GF-D8 (cell line): ENCODE measurements at places on chromosomes 5 and 9.

DNA sequence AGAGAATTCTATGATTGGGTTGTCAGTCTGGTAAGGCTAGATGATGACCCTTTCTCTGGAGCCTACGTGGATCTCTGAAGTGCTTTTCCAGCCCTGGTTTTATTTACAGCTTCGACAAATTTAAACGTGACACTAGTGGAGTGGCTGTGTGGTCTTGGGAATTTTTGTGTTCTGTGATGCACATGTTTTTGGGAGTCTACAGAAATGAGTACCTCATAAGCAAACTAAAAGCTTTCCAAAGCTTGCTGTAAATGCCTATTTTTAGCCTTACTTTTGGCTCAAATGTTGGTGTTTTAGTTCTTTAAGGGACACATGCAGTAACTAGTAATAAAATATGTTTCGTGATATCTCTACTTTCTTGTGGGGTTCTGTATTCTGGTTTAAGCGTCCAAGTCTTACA, 3.3 kb downstream of the LARP1 start:
- no peak for DNase-seq

- no peak for DNase-seq
Observed at GRCh38 chr5:154966081-154966841, 25.4 kb downstream of the MRPL22 start.

- DNase-seq = no peak
Observed at GRCh38 chr5:180522330-180522729, 28.2 kb downstream of the CNOT6 start.

DNA sequence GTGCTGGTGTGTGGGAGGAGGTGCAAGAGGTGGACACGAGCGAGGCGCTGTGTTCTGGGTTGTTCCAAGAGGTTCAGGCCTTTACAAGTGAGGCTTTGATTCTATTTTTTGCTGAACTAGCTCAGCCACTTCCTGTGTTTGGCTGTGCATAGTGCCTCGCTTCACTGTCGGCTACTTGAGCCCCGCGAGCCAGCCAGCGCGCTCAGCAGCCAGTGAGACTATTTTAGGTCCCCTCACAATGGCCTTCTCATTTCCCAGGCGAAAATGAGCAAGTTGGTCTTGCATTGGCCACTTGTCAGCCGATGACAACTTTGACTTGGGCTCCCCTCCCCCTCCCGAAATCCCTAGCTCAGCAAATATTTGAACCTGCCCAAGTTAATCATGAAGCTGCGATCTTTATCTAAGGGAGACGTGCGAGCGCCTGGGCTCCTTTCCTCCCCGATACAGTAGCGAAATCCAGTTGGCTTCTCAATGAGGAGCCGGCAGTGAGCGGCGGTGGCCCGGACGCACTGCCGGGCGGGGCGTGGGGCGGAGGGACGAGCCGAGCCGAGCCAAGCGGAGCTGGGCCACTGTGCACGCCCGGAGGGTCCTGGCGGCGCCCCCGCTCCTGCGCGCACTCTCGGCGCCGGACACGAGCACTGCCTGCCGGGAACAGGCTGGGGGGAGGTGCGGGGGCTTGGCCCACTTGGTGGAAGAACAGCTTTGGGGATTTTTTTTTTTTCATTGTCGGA, 72.6 kb downstream of the PIK3R1 start:
- no peak for DNase-seq

DNA sequence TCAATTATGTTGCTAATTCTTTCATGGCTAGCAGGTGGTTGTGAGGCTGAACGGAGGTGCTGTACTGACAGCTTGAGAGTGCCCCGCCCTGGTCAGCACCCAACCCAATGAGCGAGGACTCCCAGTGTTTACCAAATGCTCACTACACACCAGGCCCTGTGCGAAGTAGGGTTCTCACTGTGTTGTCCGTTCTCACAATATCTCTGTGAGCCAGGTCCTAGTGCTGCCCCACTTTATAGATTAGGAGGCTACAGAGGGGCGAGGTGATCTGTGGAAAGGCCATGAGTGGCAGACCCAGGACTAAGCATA, 28.2 kb downstream of the COL15A1 start:
- no peak for DNase-seq

DNA sequence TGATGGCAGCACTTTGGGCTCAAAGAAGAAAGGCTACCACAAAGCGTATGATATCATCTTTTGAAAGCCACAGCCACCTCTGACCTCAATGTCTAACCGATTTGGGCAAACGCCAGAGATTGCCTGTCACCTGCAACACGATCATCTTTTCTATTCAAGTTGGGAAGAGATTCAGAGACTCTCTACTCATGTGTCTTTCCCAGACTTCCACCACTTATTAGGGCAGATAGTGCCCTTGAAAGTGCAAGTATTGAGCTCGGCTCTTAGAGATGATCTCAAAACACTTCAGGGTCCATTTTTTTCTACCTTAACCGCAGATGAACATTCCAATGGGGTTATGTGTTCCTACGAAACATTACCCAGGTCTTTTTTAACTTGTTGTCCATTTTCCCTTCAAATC, 213.7 kb downstream of the DRD1 start:
- no peak for DNase-seq

GRCh38 chr5:126865299-126865698, 88.4 kb downstream of the LMNB1 start:
- no peak for DNase-seq

DNA sequence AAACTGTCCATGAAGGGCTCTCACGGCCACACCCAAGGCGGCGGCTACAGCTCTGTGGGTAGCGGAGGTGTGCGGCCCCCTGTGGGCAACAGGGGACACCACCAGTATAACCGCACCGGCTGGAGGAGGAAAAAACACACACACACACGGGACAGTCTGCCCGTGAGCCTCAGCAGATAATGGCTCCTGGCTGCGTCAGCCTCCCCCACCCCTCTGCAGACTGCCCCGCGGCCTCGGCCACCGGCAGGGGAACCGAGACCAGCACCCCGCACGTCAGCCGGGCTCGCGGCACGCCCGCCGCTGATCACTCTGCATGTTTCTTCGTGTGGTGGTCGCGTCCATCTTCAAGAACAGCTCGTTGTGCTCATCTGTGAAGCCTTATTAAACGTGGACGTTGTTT, 41.5 kb downstream of the TENT4A start:
- no peak for DNase-seq

DNA sequence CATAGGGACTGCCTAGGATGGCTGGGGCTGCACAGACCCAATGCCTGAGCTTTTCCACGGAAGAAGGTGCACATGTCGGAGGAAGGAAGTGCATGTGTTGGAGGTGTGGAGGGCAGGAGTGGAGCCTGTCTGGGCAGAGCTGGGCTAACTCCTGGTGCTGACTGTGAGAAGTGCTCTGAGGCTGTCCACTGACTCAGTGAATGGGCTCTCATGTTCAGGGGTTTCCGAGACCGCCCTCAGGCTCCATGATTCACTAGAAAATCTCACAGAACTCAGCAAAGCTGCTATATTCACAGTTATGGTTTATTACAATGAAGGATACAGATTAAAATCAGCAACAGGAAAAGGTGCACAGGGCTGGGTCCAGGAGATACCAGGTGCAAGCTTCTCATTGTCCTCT, 37.2 kb downstream of the NTNG2 start:
- DNase-seq = no peak

DNA sequence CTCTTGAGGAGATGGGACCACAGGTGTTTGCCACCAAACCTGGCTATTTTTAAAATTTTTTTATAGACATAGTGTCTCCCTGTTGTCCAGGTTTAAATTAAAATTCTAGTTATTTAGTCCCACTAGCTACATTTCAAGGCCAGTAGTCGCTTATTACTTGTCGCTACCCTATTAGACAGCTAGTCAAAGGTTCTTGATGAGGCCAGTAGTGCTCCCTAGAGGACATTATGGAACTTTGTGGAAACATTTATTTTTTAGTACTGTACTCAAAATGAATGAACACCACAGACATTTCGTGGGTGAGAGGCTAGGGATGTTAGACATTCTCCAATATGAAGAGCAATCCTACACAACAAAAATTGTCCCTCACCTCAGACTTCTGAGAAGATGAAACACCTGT, 14.4 kb upstream of the GRXCR2 start:
- DNase-seq = no peak

DNA sequence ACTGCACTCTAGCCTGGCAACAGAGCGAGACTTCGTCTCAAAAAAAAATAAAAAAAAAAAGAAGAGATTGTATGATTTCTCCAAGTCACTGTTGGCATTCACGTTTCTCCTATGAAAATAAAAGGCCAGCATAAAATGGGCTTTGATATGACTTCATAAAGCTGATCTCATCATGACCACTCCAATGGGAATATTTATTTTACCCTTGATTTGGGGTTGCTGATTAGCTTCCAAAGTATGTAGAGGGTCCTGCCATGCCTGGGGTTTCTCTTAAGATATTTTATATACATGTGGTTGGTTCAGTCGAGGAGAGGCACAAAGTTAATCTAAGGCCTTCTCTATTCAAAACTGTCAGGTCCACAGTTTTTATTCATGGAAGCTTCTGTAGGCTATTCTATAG, 247.0 kb upstream of the TNC start:
- DNase-seq = no peak

GRCh38 chr5:114332493-114332892, 29.4 kb upstream of the KCNN2 start:
- no peak for DNase-seq

DNA sequence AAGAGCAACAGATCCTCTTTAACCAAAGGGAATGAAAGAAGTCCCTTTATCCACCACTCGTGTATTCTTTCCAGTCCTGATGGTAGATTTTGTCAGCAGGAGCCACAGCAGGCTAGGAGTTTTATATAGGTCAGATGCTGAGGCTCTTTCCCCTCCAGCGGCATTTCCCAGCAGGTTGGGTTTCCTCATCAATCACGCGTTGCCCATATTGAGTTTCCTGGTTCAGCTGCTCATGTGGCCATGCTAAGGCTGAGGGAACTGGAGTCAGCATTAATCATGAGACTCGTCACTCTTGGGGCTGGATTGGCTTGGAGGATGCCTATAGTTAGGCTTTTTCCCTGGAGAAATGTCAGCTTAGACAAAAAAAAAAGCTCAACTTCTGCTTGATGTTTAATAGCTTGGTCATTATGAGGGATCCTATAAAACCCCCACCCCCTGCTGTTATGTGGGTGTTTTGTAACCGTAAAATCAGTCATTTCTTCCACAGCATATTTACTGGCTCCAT, 193.4 kb upstream of the GAS1 start:
- DNase-seq = no peak

DNA sequence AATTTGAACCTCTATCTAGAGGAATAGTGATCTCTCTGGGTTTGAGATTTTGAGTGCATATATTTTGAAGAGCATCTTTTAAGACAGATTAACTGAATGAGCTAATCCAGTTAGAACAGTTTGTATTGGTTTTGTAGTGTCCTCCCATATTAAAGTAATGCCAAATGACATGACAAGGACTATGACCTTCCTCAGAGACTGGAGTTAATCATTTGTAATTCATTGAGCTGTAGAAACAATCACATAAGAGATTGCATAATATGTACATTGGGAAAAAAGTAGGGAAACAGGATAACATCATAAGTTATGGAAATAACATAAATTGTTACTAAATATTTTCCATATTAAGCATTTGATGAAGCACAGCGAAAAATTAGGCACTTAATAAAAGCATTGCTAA, 45.8 kb upstream of the PRDM9 start:
- DNase-seq = no peak

GRCh38 chr5:73338256-73339050, 110.1 kb downstream of the FOXD1 start:
- no peak for DNase-seq

- no peak for DNase-seq
Observed at GRCh38 chr9:96818533-96818932, 35.8 kb downstream of the ZNF782 start.

- DNase-seq = no peak
Observed at GRCh38 chr9:134472256-134472655, 146.0 kb downstream of the RXRA start.

DNA sequence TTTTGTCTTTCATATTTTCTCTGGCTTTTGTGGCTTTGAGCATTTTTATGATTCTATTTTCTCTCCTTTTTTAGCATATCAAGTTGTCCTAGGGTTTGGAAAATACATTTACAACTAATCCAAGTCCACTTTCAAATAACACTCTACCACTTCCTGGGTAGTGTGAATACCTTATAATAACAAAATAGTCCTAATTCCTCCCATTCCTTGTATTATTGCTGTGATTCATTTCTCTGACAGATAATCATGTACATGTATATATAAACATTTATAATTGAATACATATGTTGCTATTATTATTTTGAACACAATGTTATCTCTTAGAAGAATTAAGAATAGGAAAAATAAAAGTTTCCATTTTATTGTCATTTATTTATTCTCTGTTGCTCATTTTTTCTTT, 14.9 kb upstream of the ADAM19 start:
- DNase-seq = no peak

DNA sequence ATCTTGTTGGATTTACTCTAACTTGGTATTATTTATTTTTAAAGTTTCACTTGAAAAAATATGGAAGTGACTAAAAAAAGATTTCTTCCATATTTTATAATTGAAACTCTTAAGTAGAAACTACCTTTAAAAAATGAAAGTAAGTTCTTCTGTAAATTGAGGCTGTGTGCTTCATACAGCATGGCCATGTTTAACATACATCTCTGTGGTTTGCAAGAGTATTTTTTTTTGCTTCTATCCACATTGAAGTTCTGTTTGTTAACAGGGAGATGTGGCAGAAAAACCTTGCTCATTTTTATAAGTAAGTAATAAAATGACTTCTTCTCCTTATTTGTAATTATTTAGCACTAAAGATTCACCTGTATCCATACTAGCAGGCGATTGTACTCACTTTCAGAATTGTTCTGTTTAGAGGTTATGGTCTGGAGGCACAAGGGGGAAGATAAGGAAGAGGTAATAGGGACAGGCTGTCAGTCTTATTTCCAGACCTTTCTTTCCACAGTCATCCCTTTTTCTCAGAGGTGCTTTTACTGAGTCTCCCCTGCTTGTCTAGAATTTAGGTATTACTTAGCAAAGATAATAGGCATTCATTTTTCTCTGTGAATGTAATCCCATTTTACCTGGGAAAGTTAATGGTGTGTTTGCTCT, 16.0 kb downstream of the FYB1 start:
- DNase-seq = no peak

- no peak for DNase-seq
Observed at GRCh38 chr5:71528206-71528605, 58.9 kb upstream of the MCCC2 start.

GRCh38 chr5:58793888-58794657, 211.2 kb downstream of the RAB3C start:
- DNase-seq = no peak

GRCh38 chr9:3136686-3137346, 292.9 kb upstream of the PUM3 start:
- no peak for DNase-seq

DNA sequence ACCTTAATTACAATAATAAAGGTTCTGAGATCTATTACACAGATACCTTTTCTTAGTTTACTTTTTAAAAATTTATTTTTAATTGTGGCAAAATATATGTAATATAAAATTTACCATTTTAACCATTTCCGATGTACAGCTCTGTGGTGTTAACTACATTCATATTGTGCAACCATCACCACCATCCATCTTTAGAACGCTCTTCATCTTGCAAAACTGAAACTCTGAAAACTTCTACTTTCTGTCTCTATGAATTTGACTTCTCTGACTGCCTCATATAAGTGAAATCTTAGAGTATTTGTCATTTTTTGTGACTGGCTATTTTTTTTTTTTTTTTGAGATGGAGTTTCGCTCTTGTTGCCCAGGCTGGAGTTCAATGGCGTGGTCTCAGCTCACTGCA, 26.8 kb downstream of the WWC1 start:
- DNase-seq = no peak

GRCh38 chr9:132011896-132012295, 67.8 kb downstream of the MED27 start:
- no peak for DNase-seq
